AG09319 (cell line): ENCODE measurements at places on chromosomes 1 and 21.
A peak's percentile ranks its signal among the peaks of the same experiment; 100 is the strongest.

DNA sequence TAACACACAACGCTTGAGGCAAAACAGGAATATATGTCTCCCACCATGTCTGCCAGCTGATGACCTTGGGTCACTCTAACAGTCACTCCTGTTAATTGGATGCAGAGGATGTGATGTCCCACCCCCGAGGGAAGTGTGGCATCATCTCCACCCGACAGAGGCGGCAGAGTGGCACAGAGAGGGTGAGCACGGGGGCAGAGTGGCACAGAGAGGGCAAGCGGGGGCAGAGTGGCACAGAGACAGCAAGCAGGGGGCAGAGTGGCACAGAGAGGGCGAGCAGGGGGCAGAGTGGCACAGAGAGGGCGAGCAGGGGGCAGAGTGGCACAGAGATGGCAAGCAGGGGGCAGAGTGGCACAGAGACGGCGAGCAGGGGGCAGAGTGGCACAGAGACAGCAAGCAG is 44.3 kb downstream of the DISP3 start:
- DNase-seq, result no peak

DNA sequence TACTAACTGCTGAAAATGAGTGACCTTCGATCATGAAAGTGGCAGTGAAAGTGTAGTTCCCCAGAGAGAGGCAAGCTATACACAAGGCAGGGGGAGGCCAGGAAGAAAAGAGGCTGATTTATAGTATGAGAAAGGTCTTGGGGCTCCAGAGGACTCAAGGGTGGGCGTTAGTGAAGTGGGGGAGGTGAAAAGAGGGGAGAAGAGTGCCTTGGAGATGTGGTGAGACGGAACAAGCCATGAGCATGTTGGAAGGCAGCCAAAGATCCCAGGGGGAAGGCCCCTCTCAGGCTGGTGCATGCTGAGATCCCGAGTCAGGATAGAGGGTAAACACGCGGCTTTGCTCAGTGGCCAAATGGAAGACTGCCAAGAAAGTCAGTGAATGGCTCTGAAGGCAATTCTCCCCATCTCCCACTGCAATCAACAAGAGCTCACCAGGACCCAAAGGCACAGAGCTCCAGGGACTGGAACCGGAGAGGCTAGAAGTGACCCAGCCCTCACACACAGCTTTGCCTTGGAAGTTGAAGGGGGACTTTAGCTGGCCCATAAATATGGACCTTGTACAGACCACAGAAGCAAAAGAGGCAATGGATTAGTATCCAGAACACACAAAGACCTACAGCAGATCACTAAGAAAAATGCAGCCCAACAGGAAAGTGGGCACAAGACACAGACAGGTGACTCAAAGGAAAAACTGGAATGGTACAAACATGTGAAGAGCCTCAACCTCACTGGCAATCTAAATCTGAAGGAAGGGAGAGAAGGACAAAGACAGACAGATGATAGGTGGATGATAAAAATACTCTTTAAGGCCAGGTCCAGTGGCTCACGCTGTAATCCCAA is 49.6 kb downstream of the HSF2BP start:
- no peak for DNase-seq

DNA sequence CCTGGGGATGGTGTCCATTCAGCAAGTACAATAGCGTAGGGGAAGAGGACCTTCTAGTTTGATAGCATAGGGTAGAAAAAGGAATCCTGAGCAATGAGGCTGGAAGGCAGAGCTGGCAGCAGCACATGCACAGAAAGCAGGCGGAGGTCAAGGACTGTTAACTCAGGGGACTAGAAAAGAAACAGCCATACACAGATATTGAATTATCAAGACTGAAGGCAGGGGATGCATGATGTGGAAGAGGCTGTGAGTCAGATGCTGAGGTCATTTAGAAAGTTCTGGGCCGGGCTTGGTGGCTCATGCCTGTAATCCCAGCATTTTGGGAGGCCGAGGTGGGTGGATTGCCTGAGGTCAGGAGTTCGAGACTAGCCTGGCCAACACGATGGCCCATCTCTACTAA is 65.6 kb downstream of the OPTC start:
- DNase-seq, result no peak

- no peak for DNase-seq
Measured at GRCh38 chr1:247387565-247387964, 28.4 kb upstream of the NLRP3 start.

- DNase-seq, result no peak
Measured at GRCh38 chr1:58457023-58457635, 89.4 kb downstream of the OMA1 start.

DNA sequence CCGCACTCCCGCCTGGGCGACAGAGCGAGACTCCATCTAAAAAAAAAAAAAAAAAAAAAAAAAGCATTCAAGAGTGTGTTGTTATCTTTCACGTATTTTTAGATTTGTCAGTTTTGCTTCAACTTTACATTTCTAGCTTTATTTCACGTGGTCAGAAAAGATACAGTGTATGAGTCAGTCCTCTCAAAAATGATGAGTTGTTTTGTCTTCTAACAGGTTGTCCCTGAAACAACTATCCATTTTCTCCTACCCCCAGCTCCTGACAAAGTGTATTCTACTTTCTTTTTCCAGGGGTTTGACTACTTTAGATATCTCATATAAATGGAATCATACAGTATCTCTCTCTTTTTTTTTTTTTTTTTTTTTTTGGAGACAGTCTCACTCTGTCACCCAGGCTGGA is 5.5 kb upstream of the ZNF695 start:
- DNase-seq, result no peak

DNA sequence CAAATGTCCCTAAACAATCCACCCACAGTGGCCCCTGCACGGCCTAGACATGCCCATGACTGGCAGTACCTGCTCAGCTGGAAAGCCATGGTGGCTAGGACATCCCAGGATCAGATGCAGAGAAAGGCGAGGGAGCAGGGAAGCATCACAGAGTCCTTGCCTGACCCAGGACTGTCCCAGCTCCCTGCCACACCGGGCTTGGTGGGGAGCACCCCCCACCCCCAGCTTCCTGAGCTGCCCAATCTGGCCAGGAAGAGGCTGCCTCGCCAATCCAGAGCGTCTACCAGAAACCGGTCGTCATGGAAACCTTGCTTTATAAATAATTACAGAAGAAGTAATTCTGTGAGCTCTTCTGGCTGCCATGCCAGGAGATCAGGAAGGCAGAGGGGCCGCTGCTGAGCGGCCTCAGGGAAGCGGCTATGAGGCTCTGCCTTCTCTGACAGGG is 34.8 kb downstream of the ACOT7 start:
- peak; percentile 61 for DNase-seq

DNA sequence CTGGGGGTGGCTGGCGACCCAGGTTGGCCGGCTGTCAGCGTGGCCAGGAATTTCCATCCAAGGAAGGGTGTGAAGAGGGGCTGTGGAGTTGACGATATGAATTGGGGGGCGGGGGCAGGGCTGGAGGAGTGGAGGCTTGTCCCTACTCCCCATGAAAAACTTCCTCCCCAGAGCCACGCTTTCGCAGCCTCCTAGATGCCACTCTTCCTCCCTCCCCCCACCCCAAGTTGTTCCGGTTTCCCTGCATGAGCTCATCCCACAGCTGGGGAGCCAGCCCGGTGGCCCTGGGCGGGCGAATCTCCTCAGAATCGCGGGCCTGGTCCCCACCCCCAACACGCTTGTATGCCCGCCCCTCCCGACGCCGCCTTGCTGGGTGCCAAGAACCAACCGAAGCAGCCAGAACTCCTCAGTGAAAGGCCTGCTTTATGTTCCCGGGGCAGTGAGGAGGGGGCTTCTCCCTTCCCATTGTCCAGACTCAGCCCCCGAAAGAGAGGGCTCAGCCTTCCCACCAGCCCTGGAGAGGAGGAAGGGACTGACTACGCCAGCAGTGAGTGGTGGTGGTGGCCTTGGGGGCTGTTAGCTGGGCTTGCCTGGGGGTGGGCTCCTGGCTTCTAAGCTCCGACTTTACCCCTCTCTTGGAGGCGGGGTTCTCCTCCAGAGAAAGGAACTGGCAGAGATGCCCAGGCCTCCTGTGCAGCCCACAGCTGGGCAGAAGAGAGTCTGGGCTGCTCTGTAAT is 1.8 kb upstream of the CSMD2 start:
- DNase-seq, result no peak

DNA sequence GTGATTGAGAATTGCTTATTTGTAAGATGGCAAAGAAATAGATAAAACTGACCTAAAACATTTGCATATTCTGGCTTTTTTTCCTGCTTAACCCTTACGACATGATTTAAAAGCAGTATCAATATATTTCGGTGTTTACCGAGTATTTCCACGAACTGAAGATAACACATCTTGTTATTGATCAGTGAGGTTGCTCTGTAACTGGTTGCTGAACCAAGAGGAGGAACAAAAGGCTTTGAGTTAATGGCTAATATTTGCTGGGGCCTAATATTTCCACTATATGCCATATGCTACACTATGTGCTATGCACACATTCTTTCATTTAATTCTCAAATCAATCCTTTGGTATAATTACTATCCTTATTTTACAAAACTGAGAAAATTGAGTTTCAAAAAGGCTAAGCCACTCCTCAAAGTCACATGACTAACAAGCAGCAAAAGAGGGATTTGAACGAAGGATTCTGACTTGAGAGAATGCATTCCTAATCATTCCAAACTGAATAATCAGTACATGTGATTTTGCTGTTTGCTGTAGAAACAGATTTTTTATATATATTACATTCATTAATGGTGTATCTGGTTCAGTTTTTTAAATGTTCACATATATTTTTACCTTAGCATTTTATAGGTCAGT is 346.0 kb downstream of the USP25 start:
- no peak for DNase-seq

- no peak for DNase-seq
Measured at GRCh38 chr1:243471754-243472745, 216.2 kb downstream of the SDCCAG8 start.

- DNase-seq, result no peak
Measured at GRCh38 chr21:43995521-43996105, 16.5 kb upstream of the TRAPPC10 start.
